Aorta (tissue), 5 donors: ENCODE measurements at places on chromosomes 16 and 17.
A peak's percentile ranks its signal among the peaks of the same experiment; 100 is the strongest.

DNA sequence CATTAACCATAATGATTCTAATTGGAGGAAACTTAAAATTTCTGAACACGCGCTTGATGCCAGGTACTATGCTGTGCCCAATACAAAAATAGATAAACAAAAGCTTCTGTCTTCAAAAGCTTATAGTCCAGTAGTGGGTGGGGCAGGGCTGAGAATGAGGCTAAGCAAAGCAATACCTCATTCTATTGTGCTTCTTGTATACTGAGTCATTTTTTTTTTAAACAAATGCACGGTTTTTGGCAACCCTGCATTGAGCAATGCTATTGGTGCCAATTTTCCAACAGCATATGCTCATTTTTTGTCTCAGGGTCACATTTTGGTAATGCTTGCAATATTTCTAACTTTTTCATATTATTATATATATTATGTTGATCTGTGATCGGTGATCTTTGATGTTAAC lies 34.7 kb upstream of the HNF1B start:
- DNase-seq = no peak

- DNase-seq = no peak
Measured at GRCh38 chr16:86863609-86864008, 285.3 kb downstream of the FOXL1 start.

- no peak for DNase-seq
Measured at GRCh38 chr17:37458805-37459204, 30.9 kb upstream of the DUSP14 start.

DNA sequence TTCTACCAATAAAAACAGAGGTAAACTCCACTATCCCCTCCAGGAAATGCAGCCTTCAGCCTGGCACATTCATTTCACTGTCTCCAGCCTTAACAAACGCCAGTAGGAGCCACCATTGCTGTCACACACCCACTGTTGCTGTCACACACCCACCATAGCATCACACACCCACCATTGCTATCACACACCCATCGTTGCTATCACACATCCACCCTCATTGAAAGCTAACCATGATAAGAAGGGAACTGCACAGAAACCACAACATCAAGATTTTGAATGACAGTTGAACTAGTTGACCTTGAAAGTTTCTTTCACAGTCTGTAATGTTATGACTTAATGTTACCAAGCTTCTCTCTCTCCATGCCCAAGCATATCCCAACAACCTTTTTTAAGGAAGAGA lies 38.1 kb downstream of the SHCBP1 start:
- no peak for DNase-seq

- DNase-seq = no peak
Measured at GRCh38 chr17:17139972-17140589, 66.1 kb downstream of the PLD6 start.

GRCh38 chr16:16028311-16028999 lies 79.0 kb downstream of the ABCC1 start:
- no peak for DNase-seq

- DNase-seq = peak; percentile 74
Measured at GRCh38 chr17:82065638-82066303, at the start of gene DUS1L. TSS of gene DUS1L (minus strand) at chr17:82065804. CDS start at chr17:82065059, 745 bp downstream.

GRCh38 chr17:63701868-63702720 lies 2.2 kb upstream of the LIMD2 start:
- no peak for DNase-seq

GRCh38 chr16:87017371-87018012 lies 299.7 kb downstream of the C16orf95 start:
- no peak for DNase-seq

GRCh38 chr17:73020110-73020509 lies 72.4 kb downstream of the SLC39A11 start:
- DNase-seq = no peak

- DNase-seq = no peak
Measured at GRCh38 chr16:20107083-20107482, 33.4 kb upstream of the GPR139 start.

- no peak for DNase-seq
Measured at GRCh38 chr16:30533748-30534367, 800 bp downstream of the ZNF747 start.

- no peak for DNase-seq
Measured at GRCh38 chr16:67814567-67814966, 7.9 kb downstream of the TSNAXIP1 start.

DNA sequence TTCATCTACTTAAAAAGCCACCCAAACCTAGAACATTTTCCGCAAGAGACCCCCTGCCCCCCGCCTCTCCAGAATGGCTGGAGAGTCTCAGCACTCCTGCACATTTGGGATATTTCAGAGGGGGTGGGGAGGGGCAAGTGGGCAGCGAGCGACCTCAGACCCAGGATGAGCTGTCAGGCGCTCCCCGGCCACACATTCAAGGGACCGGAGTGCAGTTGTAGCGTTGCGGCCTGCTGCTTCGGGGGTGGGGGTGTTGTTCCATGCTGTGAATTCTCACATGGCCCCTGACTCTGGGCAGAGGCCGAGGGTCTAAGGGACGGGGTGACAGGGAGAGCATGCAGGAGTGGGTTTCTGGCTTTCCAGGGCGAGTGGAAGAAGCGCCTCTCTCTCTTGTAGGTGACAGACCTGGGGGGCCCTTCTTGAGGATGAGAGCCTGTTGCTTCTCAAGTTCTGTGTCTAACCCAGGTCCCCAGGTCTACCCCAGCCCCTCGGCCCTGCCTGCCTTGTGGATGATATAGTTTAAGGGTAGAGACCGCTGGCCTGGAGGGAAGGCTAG lies 231.2 kb downstream of the SEC14L1 start:
- DNase-seq = peak; percentile 55

- DNase-seq = no peak
Measured at GRCh38 chr17:36885771-36886377, 51.4 kb upstream of the LHX1 start.

DNA sequence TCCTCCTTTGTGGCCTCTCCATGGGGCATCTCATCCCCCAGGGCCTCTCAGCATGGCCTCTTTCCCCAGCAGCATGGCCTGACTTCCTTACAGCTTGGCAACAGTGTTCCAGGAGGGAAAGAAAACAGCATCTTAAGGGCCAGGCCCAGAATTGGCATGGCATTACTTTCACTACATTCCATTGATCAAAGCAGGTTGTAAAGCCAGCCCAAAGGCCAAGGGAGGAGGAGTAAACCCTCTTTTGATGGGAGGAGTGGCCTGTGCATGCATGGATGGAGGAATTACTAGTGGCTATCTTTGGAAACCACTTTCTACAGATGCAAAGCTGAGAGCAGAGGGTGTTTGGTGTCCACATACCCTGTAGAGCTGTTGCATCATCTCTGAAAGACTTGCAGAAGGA lies 149.4 kb downstream of the AIPL1 start:
- no peak for DNase-seq

GRCh38 chr17:35046740-35047283 lies 16.7 kb downstream of the RFFL start:
- no peak for DNase-seq

DNA sequence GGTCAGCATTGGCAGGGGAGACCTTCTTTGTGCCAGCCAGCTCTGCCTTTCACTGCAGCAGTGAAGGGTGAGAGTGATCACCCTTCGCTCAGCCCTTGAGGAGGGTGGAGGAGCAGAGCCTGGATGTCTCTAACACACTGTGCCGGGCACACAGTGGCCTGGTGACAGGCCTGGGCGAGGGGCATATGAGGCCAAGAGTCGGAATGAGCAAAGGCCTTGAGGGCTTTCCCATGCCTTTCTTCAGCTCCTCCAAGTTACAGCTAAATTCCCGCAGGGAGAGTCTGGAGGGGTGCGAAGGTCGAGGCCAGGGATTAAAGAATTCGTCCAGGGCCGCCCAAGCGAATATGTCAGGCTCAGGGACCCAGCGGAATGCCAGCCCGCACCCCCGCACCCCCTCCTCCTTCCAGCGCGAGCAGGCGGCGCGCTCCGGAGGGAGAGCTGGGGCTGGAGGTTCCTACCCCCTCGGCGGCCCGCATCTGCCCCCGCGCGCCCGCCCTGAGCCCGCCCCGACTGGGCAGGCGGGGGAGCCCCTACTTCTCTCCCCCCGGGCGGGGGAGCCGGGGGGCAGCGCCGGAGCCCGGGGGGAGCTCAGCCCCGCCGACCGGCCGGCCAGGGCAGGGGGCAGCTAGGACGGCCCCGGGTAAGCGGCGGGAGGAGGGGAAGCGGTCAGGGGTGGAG lies at the start of gene RASL10B:
TSS of gene RASL10B (plus strand) at position 401 of the 678 bp plus-strand sequence. CDS start 3,546 bp downstream, outside the sequence.
- DNase-seq = peak; percentile 87

DNA sequence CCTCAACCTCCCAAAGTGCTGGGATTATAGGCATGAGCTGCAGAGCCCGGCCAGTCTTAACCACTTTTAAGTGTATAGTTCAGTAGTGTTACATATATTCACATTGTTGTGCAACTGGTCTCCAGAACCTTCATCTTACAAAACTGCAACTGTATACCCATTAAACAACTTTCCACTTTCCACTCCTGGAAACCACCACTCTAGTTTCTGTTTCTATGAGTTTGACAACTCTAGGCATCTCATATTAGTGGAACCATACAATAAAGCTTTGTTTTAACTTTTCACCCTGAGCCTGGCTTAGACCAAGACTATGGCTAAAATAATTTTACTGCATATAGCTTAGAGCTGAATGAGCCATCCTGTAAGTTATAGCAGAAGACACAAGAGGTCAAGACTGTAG lies 108.0 kb upstream of the GOT2 start:
- DNase-seq = no peak

- DNase-seq = no peak
Measured at GRCh38 chr17:10112962-10113361, 85.4 kb downstream of the GAS7 start.

GRCh38 chr17:79678091-79678735 lies 52.5 kb upstream of the ENPP7 start:
- DNase-seq = no peak

DNA sequence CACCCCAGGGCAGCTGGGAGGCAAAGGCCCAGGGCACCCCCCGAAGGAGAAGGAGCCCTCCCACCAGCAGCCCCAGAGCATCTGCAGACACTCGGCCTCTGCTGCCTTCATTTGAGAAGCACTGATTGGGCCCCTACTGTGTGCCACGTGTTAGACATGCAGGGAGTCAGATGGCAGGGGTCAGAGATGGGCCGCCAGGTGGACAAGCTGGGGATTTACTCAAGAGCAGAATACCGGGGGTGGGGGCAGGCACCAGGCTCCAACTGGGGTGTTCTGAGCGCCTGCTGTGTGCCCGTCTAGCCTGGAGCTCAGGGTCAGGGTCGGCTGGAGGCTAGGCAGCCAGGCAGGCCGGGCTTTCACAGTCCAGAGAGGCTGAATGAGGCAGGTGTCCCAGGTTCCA lies 18.7 kb downstream of the TPSG1 start:
- no peak for DNase-seq

DNA sequence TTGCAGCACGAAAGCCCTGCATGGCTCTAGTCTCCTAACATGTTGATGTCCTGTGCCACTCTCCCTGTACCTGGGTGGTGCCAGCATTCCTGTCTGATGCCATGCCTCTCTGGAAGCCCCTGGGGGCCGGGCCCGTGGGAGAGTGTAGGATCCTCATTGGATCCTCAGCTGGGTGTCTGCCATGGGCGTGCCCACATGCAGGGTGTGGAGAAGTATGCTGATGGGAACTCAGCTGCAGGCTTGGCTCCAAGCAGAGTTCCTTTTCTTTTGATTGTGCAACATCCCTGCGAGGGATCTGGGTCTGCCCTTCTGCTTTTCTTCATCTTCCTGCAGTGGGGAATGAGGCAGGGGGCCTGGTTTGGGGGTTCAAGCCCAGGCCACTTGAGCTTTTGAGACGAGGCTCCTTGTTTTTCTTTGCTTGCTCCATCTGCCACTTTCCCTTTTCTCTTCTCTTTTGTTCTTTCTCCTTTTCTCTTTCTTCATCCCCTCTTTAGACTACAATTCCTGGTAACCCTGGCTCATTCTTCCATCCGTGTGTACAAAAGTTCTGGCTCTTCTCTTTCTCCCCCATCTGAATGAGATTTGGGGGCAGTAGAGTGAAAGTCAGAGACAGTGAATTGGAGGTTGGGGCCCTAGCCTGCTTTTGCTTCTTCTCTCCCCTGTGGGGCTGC lies 32.9 kb downstream of the KSR1 start:
- DNase-seq = peak; percentile 90

DNA sequence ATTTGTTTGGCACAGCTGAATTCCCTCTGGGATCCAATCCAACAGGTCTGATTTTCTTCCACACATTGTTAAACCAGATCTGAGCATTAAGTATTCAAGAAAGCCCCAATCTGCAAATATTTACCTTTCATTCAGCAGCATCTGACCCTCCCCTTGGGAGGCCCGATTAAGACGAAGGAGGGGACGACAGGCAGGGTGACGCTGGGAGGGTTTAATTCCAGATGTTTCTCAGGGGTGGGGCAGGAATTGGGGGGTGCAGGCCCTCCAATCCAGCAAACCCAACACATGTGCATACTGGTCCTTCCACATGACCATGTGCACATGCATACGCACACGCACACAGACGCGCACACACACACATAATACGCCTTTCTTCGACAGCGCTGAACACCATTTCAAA lies 240.5 kb downstream of the GSG1L start:
- peak; percentile 31 for DNase-seq

DNA sequence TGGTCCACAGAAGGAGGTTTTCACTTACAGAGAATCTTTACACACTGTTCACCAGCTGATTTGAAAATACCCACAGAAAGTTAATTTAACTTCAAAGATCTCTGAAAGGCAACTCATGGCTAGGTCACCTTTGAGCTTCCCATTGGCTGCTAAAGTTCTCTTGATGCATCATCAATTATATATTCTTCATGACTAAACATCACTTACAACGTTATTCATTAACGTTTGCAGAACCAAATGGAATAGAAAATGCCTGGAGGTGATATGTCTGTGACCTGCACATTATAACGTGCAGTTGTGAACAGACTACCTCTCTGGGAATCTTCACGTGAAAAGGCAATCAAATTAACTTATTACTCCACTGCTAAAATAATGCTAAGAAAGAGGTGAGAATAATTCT lies 238.5 kb downstream of the ZFHX3 start:
- no peak for DNase-seq

GRCh38 chr16:26198221-26198620 lies 506.5 kb downstream of the HS3ST4 start:
- no peak for DNase-seq

DNA sequence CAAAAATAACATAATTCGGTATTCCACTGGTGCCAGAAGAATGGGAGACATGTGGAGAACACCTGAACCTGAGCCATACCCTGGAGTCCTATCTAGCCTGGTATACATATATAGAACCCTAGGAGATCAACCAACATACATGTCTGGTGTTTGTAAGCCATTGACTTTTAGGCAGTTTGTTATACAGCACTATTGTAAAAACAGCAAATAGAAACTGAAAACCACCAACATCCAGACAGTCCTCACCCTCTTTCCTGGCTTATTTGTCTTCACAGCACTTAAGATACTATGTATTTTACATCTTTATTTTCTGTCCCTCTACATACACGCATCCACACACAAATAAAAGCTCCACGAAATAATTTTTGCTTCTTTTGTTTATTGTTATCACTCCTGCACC lies 404.2 kb upstream of the PMFBP1 start:
- no peak for DNase-seq
